ENCODE measurements at places on chromosomes 13 and 19. TPM values are rescaled to one million over a fixed set of nuclear protein-coding genes. Genes with fewer than 3 reads are reported as not detected.

LIN7B gene
- total RNA-seq = 2.5 TPM

GPR18 gene
- 17.6 TPM for total RNA-seq

UQCR11 gene
- 229 TPM for total RNA-seq

- no peak overlapping the region for H3K27ac ChIP-seq
- H3K27me3 ChIP-seq = peaks cover 38% of the 10 kb centered on the region
- no peaks in the 10 kb centered on the region for H3K36me3 ChIP-seq
- no peak overlapping the region for H3K4me3 ChIP-seq
- H3K4me1 ChIP-seq = no peaks in the 10 kb centered on the region
These were observed 64.5 kb downstream of the CHST8 start for GRCh38 chr19:33686262-33686661.

GRCh38 chr19:41993612-41994483 lies at the start of gene ATP1A3:
Gene ATP1A3, minus strand, starts transcription at chr19:41994230. Its CDS starts 154 bp downstream, at chr19:41994076.
- H3K4me1 ChIP-seq = peaks cover 17% of the 10 kb centered on the region
- H3K27ac ChIP-seq = peak within 1 kb of the TSS; percentile 8
- H3K4me3 ChIP-seq = peak within 1 kb of the TSS; percentile 83

MEDAG gene
- total RNA-seq = not detected

GRCh38 chr13:99366075-99366987 lies 59.1 kb upstream of the GPR183 start:
- peaks cover 53% of the 10 kb centered on the region for H3K36me3 ChIP-seq
- peak overlapping the region; percentile 75 for H3K27ac ChIP-seq
- no peak overlapping the region for H3K4me3 ChIP-seq
- no peaks in the 10 kb centered on the region for H3K27me3 ChIP-seq

CEACAM4 gene
- total RNA-seq = not detected

DNA sequence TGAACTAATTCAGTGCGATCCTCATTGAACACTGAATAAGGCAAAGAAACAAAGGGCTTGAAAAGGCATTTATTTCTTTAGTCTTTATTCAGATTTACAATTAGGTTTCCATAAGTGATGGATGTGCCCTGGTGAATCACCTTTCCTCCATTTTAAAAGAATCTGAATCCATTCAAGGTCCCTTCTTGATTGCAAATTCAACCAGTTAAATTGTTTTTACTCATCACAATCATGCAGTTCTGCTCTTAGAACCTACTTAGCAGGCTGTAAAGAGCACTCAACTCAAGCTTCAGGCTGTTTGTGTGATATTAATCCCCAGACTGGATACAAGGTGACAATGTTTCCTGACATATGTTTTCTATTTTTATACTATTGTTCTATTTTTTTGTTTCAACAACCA lies 321.0 kb downstream of the TBC1D4 start:
- peaks cover 13% of the 10 kb centered on the region for H3K27me3 ChIP-seq
- H3K4me1 ChIP-seq = no peaks in the 10 kb centered on the region
- H3K36me3 ChIP-seq = no peaks in the 10 kb centered on the region
- no peak overlapping the region for H3K27ac ChIP-seq

DNA sequence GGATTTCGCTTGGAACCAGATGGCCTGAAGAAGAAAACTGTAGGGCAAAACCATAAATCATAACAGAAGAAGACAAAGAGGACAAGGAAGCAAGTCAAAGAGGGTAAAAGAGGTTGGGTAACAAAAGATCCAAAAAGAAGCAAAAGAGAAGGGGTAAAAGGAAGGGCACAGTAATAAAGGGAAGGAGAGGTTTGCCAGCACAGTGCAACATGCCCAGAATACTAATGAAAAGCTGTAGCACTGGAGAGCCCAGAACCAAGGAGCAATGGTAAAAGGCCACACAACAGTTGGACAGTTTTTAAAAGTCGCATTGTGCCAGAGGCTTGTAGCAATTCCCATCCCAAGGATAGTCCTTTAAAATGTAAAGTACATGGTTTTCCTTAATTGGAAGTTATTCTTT lies 506.6 kb downstream of the PCDH9 start:
- DNase-seq = no peak
- no peak overlapping the region for H3K27ac ChIP-seq
- H3K36me3 ChIP-seq = no peaks in the 10 kb centered on the region
- H3K27me3 ChIP-seq = no peaks in the 10 kb centered on the region
- no peaks in the 10 kb centered on the region for H3K4me1 ChIP-seq
- no peak overlapping the region for H3K4me3 ChIP-seq

- no peaks in the 10 kb centered on the region for H3K36me3 ChIP-seq
- peaks cover 10% of the 10 kb centered on the region for H3K27me3 ChIP-seq
- no peak overlapping the region for H3K4me3 ChIP-seq
- no peak for DNase-seq
- no peak overlapping the region for H3K27ac ChIP-seq
These were observed 107.2 kb upstream of the HTR2A start for GRCh38 chr13:47004027-47004426.

- H3K27me3 ChIP-seq = no peaks in the 10 kb centered on the region
- DNase-seq = no peak
- no peak overlapping the region for H3K27ac ChIP-seq
- no peaks in the 10 kb centered on the region for H3K4me1 ChIP-seq
- no peak overlapping the region for H3K4me3 ChIP-seq
These were observed 31.4 kb downstream of the CCDC122 start for GRCh38 chr13:43848001-43848649.

CLIP3 gene
- total RNA-seq = 0.60 TPM

RFPL4A gene
- not detected for total RNA-seq
